ENCODE measurements at places on chromosomes 12 and 14.

DNA sequence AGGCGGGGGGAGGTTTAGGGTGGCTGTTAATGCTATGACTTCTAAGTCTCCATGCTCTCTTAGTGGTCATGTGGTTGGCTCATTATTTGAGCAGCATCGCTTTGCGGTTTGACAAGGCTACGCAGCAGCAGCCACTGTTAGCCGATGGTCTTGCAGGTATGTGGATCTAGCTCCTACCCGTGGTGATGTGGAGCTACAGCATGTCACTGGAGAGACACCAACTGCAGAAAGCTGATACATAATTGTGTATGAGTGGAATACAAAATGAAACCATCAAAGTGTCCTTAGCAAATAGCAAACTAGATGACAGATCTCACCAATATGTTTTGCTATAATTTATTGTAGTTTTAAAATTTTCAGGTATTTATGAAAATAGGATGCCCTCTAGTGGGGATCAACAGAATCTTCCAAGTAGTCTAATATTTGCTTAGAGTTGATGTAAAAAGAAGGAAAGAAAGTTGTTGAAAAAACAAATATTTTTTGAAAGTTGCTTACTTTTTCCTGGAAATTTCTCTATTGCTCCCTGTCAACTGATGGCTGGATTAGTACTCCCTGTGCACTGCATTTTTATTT lies 94.9 kb downstream of the NAV3 start:
- DNase-seq, result peak; percentile 71

- no peak for DNase-seq
Measured at GRCh38 chr12:89225401-89225800, 126.9 kb downstream of the DUSP6 start.

DNA sequence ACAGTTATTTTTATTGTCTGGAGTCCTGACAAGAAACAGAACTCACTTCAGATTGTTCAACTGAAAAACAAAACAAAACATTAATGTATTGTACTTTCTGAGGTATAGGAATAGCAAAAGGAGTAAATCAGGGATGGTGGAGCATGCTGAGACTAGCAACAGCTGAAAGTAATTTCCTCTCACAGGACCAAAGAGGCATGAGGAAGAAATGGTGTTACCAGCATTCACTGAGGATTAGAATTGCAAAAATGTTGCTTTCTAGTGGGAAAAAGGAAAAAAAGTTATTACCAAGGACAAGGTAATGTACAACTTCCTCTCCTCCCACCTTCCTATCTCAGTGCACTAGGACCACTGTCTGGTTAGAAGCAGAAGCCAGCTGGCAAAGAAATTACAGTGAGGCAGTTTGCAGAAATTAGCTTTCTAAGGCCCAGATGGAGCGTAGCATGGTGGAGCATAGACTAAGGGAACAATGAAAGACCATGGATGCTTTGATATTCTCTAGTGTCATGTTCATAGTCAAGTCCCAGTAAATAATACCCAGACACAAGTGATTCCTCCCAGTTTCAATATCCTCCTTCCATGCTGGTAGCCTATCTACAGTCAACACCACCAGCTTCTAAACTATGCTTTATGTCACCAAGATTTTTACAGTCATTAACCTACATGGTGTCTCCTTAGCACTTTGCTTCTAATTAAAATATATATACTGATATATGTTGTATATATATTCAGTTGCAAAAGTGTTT lies 133.7 kb upstream of the DCN start:
- no peak for DNase-seq

DNA sequence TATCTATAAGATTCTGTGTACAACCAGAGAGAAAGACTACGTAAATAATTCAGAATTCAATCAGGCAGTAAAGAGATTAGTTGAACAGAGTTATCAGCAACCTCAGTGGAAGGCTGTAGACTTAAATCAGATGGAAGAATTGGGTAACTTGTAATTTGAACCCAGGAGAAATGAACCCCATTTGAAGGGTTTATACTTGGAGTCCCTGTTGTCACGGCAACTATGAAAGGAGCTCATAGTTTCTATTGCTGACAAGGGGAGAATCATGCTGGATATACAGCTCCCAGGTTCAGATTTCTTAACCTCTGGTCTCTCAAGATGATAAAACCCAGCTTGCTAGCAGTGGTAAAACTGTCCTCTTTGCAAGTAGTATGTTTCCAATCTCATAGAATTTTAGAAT lies 54.4 kb upstream of the BMP4 start:
- DNase-seq, result no peak

GRCh38 chr12:72610854-72611358 lies 338.7 kb downstream of the TRHDE start:
- no peak for DNase-seq

DNA sequence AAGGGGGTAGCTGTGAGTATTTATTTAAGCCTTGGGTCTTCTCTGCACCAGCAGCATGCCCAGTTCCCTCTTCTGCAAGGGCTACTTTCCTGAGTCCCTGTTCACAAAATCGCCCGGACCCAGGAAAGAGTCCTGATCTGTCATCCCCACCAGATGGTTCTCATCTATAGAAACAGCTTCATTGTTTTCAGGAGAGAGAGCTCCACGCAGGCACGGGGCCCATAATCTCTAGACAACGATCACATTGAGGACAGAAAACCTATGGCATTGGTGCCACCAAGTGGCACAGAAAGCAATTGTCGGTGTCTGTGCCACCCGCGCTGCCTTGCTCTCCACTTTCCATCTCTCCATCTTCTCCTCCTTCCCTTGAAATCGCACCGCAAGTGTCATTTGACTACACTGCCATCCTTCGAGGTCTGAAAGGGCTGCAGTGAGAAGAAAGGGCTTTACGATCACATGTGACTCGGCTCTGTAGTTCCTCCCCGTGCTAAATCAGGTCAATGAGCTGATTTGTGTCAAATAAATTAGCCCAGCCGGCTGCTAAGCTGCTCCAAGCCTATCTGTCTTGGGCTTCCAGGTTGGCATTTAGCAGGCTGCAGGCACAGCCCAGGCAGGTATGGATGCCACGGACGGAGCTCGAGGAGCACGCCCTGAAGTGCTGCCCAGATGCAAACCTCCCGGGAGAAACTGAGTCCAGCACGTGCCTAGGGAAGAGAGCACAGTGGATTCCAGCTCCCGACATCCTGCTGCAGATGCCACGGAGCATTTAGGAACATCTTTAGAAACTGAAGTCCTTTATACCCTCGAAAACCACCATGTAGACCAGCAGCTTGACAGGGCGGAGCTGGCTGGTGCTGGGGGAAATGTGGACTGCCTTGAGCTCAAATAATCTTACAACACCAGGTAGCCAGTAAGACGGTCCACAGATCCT lies 28.8 kb downstream of the SPRING1 start:
- peak; percentile 84 for DNase-seq

GRCh38 chr14:89399594-89400068 lies 17.4 kb downstream of the FOXN3 start:
- DNase-seq, result peak; percentile 30

- peak; percentile 85 for DNase-seq
Measured at GRCh38 chr12:57175428-57176138, 28.2 kb upstream of the LRP1-AS start.

DNA sequence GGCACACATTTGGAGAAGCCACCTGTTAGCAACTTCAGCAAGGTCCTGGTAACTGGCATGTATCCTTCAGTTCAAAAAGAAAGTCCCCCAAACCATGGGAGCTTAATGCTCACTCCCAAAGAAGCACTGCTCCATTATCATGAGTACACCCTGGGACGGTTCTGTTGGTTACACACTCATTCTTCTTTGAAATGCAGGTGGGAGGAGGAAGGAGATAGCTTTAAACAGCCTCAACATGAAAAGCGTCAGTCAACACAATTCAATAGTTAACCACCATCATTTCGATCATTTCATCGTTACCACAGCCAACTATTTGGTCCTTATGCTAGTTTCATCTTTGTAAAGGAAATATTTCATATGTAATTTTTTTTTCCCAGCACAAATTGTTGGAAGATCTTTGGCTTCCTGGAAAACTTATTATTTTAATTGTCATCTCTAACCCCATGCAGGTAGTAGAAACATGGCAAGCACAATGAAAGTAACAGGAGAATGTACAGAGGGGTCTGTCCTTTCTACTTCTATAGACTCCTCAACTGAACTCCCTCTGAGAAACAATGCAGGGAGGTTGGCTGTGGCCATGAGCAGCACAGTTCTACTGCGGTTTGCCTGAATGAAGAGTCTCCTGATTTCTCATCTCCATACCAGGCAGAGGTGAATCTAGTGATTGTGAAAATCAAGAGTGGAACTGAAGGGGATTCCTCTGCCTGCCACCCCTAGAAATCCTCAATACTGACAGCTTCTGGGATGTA lies 196.4 kb upstream of the FOXN3 start:
- no peak for DNase-seq

- no peak for DNase-seq
Measured at GRCh38 chr12:20629414-20630156, 65.5 kb upstream of the SLCO1C1 start.
